ENCODE measurements at places on chromosomes 7 and 10. TPM values are rescaled to one million over a fixed set of nuclear protein-coding genes. Genes with fewer than 3 reads are reported as not detected.

Gene TCF7L2
- total RNA-seq = 3.1 TPM

Gene UNCX
- not detected for total RNA-seq

Gene IDI2
- not detected for total RNA-seq

Gene PVRIG
- not detected for total RNA-seq

Gene BEND7
- 10.3 TPM for total RNA-seq

Gene LLCFC1
- not detected for total RNA-seq

Gene GNGT1
- not detected for total RNA-seq

Gene ENKUR
- total RNA-seq = 0.07 TPM

Gene NUTM2D
- total RNA-seq = 2.1 TPM

Gene RASA4B
- total RNA-seq = 1.0 TPM

Gene MEIG1
- total RNA-seq = not detected

Gene CPN1
- not detected for total RNA-seq

Gene RSPH10B2
- total RNA-seq = 0.34 TPM

Gene LRRC18
- not detected for total RNA-seq

Gene TBX20
- under 0.01 TPM for total RNA-seq

Gene ELN
- total RNA-seq = 0.14 TPM

Gene GRID2IP
- 0.14 TPM for total RNA-seq

Gene COL13A1
- under 0.01 TPM for total RNA-seq

Gene ZNF679
- not detected for total RNA-seq

Gene C10orf105
- total RNA-seq = not detected

Gene TAS2R5
- 4.4 TPM for total RNA-seq

Gene SVOPL
- total RNA-seq = not detected

Gene NPSR1
- total RNA-seq = not detected

Gene C7orf57
- 0.21 TPM for total RNA-seq

Gene ZP3
- total RNA-seq = 19.4 TPM

Gene FOXP2
- 3.1 TPM for total RNA-seq

Gene TRIM50
- total RNA-seq = not detected

Gene TNS3
- total RNA-seq = 1.7 TPM

Gene HECW1
- total RNA-seq = not detected

Gene LRRTM3
- not detected for total RNA-seq

Gene CREM
- 22.8 TPM for total RNA-seq

Gene GPC2
- 2.1 TPM for total RNA-seq

Gene ITPRIP
- 79.2 TPM for total RNA-seq

Gene LEP
- total RNA-seq = 0.28 TPM

Gene MINDY4
- 3.5 TPM for total RNA-seq

Gene GDF2
- total RNA-seq = not detected

Gene EEF1AKMT2
- total RNA-seq = 15.4 TPM

Gene SLC39A12
- total RNA-seq = not detected

Gene UTF1
- total RNA-seq = not detected

Gene FRAT1
- total RNA-seq = 0.68 TPM

Gene ARMC3
- under 0.01 TPM for total RNA-seq

Gene CNOT4
- 15.9 TPM for total RNA-seq

Gene GIMAP6
- not detected for total RNA-seq

Gene CHST3
- 18.8 TPM for total RNA-seq

All from nasal cavity respiratory epithelium epithelial cell of viscerocranial mucosa (primary cell).